ENCODE measurements at places on chromosomes 7 and 10.

GRCh38 chr7:143511593-143512047 lies 33.9 kb downstream of the TAS2R41 start:
- DNase-seq, result no peak

- DNase-seq, result peak; percentile 69
These were observed 16.4 kb downstream of the KCP start for GRCh38 chr7:128894101-128894440.

- peak; percentile 60 for DNase-seq
These were observed 566.0 kb upstream of the FOXK1 start for GRCh38 chr7:4115941-4116610.

- no peak for DNase-seq
These were observed 4.9 kb downstream of the HKDC1 start for GRCh38 chr10:69224862-69225657.

- no peak for DNase-seq
These were observed 17.1 kb upstream of the HTR5A start for GRCh38 chr7:155053002-155053401.

- DNase-seq, result no peak
These were observed 148.8 kb downstream of the NPSR1 start for GRCh38 chr7:34806831-34807230.

GRCh38 chr7:37285706-37286453 lies 162.8 kb downstream of the ELMO1 start:
- no peak for DNase-seq

GRCh38 chr10:66218981-66219587 lies 706.8 kb upstream of the LRRTM3 start:
- DNase-seq, result no peak

DNA sequence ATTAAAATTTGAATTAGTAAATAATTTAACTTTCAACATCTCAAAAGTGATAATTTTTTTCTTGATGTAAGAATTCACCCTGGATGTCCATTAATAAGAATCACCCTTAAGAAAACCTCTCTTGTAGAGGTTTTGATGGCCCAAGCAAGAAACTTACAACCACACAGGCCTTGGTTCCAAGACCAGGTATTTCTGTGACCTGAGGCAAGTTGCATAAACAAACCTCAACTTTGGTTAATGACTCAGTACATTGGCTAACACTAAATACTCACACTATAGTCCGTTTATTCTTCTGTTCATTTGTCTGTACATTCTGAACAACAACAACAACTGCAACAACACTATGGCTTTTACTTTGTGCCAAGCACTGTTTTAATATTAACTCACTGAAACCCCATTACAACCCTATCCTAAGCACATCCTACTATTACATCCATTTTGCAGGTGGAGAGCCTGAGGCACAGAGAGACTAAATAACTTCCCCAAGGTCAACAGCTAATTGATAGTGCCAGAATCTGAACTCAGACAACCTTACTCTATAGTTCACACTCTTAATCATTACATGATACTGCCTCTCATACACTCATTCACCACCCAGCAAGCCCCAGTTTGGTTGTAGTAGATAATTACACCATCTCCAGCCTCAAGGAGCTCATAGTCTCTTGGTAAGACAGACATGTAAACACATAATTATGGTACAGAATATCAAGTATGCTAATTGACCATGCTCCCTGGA lies 6.6 kb downstream of the ANK3 start:
- DNase-seq, result no peak

GRCh38 chr10:3761021-3761686 lies 23.9 kb downstream of the KLF6 start:
- no peak for DNase-seq

DNA sequence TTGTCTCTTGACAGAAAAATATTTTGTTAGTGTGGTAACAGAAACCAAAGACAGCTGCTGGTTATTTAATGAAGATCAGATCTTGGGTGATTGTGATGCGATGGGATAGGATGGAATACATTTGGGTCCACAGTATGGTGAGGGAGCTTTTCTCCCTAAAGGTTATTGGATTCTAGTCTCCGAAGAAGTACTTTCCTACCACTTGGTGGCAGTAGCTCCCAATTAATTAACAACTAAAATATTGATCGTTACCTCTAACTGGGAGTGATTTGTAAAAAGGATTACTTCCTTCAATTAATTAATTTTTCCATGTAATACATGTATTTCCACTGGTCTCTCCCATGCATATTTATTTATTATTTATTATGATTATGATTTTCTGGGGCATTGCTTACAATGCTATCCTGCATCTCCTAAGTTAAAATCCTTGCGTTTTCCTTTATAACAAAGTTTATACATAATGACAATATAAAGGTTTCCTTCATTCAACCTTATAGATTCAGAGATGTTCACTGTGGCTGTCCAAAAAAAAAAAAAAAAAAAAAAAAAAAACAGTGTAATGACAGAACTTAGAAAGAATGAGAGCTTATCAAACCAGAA lies 25.6 kb downstream of the TMEM196 start:
- no peak for DNase-seq

- DNase-seq, result no peak
These were observed 25.2 kb upstream of the APBB1IP start for GRCh38 chr10:26412932-26413331.

DNA sequence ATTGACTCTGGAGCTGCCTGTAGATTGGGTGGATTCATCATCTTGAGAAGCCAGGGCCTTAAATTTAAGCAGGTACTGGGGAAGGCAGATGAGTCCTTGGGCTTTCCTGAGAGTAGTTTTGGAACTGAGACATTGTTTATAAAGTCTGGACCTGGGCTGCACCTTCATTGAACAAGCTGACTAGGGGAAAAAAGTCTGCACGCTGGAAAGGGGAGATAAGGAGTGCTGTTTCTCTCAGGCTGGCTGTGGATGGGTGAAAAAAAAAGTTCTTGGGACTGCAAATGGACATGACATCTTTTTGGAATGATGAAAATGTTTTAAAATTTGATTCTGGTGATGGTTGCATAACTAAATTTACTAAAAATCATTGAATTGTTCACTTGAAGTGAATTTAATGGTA lies 12.0 kb downstream of the SEC24C start:
- no peak for DNase-seq

DNA sequence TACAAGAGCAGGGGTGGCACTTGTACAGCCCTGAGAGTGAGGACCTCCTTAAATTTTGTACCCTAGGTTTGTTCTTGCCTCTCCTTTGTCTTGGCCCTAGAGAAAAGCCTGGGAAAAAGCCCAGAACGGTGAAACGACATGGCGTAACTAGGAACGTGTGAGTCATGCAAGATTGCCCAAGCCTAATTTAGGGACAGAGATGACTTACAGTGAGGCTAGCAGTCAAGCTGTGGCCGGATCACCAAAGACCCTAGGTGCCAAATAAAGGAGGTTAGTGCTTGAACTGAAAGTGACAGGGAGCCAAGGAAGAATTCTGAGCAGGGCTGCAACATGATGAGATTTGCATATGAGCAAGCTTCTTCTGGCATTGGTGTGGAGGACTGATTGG lies 25.1 kb downstream of the TBXAS1 start:
- DNase-seq, result no peak

DNA sequence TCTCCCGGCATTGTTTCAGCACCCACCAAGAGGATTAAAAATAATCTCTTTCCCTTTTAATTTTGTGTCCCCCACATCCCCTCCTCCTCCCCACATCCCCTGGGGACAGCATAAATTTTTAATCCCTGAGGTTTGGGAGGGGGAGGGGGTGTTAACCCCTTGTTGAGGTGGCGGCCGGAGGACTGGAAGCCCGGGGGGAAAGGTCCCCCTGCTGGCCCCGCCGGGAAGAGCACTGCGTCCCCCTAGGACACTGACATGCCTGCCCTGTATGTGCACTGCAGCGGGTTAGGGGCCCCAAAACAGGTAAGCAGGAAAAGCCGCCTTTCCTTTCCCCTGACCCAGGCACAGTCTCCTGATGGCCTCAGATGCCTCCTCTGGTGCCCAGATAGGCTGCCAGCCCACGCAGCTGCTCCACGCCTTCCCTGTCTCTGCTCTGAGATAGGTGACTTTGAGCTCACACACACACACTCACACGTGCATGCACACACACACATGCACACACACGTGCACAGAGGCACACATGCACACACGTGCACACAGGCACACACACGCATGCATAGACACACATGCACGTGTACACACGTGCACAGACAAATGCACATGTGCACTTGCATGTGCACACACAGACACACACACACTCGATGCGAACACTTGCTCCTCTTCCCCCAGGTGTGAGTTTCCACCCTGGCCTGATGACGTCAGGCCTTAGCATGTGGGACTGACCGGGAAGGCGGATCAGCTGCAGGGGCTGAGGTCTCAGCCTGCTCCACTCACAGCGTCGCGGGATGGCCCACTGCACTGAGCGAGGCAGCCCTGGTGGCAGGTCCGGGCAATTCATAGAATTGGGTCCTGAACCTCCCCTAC lies 12.3 kb downstream of the CNPY1 start:
- DNase-seq, result peak; percentile 64
